Naive thymus-derived CD4-positive, alpha-beta T cell (primary cell): ENCODE measurements at places on chromosomes 2 and 18. TPM values are rescaled to one million over a fixed set of nuclear protein-coding genes. Genes with fewer than 3 reads are reported as not detected.

TMEM163 gene
- not detected for total RNA-seq

WDR75 gene
- 45.3 TPM for total RNA-seq

RGPD4 gene
- total RNA-seq = 0.11 TPM

DNA sequence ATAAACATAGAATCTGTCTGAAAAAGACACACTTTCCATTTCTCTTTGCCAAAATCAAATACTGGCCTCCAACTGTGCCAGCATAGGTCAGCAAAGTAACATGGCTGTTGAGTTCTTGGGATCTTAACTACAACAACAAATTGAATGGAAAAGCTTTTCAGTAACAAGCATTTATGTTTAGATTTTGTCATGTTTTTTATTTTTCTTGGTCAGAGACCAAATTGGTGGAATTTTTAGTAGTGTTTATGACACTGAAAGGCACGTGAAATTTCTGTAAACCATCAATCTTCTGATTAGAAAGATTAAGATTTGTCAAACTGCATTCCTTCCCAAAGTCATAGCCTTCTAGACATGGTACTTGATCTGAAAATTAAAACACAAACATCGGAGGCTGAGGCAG is 77.6 kb downstream of the PDE1A start:
- no peak for DNase-seq

DNA sequence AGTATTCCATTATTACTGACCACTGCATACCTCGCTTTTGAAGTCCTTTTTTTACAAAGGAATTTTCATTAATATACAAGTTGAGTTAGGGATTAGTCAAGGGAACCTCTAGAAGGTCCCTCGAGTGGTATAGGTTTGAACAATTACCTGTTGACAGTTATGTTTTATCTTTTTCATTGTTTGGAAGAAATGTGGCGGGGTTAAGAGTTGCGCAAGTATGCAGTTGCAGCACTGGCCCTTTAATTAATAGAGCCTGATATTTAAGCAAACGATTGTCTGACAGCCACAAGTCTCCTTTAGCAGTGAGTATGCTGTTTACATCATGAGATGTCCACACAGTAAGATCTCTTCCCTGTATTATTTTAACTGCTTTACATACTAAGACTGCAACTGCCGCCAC is 24.3 kb downstream of the KYNU start:
- DNase-seq = no peak

DNA sequence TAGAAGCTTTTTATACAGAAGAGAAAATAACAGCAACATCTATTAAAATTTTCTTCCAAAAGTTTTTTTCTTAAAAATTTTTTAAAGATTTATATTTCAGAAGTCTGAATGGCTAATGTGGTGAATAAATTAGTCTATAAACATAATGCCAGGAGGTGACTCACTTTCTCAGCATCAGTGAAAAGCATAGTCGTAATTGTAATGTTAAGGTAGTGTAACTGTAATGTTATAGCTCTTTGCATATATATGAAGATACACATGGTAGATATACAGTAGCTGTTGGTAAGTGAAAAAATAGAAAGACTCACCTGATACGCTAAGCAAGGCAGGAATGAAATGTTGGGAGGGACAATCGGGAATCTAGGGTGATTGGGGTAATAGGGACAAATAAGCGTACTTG is 5.5 kb downstream of the TIMM21 start:
- no peak for DNase-seq

GRCh38 chr2:198044777-198045176 is 240.4 kb downstream of the PLCL1 start:
- DNase-seq = no peak

- DNase-seq = no peak
Measured at GRCh38 chr2:905833-906140, 44.9 kb upstream of the SNTG2 start.

DNA sequence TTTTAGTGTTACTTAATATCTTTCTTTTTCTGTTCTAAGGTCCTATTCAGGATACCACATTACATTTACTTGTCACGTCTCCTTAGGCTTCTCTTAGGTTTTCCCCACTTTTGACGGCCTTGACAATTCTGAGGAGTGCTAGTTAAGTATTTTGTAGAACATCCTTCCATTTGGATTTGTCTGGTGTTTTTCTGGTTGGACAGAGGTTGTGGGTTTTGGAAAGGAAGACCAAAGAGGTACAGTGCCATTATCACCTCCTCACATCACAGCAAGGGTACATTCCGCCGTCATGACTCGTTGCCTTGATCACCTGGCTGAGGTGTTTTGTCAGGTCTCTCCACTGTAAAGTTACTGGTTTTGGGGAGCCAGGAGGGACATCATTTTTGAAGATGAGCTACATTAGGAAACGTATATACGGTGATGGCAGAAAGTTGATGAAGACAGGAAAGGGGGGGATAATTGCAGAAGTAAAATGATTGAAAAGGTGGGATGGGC is 88.4 kb upstream of the TMEM247 start:
- DNase-seq = no peak

GRCh38 chr2:45905632-45905958 is 254.1 kb downstream of the PRKCE start:
- no peak for DNase-seq

DNA sequence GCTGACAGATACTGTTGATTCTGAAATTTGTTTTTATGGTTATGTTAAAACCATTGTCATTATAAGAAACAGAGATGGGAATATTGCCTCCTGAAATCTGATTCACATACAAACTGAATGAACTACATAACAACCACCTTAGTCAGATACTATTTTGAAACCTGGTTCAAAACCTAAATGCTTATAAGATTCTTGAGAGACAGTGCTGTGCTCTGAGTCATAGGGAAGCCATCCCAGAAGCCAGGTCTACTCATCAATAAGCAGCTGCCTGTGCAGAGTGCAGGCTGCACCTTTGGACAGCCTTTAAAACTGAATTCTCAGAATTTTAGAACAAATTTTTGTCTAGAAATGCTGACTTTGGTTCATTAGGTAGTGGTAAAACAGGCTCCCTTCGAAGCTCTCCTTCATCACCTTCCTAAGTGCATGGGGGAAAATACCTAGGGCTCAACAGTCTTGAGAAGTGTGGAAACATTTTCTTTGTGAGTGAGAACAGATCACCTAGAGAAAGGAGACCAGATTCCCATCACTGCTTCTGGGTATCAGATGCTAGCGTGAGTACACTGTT is at the start of gene SERPINB7:
SERPINB7 (plus strand) TSS at position 253 of the 565 bp plus-strand sequence. CDS start 6,955 bp downstream, outside the sequence.
- DNase-seq = no peak
